ENCODE measurements at places on chromosomes 1 and 21. TPM values are rescaled to one million over a fixed set of nuclear protein-coding genes. Genes with fewer than 3 reads are reported as not detected.

GCSAML gene
- total RNA-seq = 0.85 TPM

PLEKHG5 gene
- 7.6 TPM for total RNA-seq

ADORA1 gene
- total RNA-seq = not detected

BLACAT1 gene
- not detected for total RNA-seq

SIM2 gene
- total RNA-seq = not detected

PLA2G2D gene
- not detected for total RNA-seq

All from T-cell (primary cell).